ENCODE measurements at places on chromosomes 7 and 10.

DNA sequence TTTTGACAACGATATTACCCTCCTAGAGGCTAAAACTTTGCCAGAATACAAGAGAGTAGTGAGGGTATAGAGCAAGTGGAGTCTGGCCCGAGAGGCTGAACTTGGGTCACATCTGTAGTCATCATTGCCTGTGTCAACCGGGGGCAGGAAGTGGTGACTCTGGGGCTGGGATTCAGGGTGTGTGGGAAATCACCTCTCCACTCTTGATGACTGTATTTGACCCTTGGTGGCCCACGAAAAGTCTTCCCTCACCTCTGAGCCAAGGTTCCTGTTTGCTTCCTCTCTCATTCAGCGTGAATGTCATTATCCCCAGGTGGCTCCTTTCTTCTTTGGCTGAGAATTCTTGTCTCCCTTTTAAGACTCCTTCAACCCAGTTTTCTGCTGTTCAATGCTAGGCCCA, 240.4 kb downstream of the ABCA13 start:
- no peak for DNase-seq

DNA sequence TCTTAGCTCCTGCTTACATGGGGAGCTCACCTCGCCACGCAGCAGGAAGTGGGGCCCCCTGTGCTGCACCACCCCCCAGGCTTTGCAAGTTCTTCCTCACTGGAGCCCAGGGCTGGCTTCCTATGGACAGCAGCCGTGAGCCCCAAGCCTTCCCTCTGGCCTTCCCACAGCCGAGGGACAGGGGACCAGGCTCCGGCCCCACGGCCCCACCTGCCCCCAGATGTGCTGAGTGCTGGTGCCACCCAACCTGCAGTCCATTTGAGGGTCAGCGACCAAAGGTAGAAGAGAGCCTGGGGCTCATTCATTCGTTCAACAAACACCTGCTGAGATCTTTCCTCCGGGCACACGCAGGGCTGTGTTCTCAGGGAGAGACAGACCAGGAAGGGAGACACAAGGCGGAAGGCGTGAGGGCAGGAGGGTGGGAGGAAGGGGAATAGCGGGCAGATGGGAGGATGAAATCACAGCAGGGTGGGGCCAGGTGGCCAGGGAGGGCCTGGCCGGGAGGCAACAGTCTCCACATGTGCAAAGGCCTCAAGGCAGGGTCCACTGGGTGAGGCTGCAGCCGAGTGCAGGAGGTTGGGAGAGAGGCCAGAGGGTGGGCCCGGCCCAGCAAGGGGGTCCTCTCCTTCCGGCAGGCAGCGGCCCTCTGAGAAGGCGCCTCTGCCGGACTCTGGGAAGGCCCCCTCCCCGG, 100.1 kb downstream of the FOXL3 start:
- DNase-seq = no peak

DNA sequence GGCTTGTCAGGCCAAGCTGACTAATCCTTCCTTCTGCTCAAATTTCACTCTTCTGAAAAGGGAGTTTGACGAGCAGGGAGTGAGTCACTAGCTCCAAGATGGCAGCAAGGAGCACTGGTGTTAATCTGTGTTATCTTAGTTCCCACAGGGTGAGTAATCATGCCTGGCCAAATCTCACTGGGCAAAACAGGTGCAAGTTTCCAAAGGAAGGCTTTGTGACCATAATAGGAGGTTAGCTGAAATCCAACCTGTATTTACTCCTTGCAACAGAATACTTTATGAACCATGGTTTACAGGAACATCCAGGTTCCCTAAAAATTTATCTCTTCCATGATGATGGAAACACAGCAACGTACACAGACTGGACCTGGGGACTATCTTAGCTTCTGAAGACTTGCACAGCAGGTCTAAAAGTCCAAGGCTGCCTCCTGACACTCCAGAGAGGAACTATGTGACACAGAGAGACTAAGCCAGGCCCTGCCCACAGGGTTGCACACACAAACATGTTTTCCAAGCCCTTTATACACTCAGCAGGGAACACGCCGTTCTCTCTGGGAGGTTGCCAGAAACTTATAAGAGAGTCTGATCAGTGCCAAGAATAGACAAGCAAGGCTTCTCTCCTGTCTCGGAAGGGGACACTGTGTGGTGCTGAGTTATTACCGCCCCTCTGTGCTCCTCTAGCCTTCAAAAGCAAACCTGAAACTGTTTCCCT, 46.3 kb downstream of the PDK4 start:
- no peak for DNase-seq

DNA sequence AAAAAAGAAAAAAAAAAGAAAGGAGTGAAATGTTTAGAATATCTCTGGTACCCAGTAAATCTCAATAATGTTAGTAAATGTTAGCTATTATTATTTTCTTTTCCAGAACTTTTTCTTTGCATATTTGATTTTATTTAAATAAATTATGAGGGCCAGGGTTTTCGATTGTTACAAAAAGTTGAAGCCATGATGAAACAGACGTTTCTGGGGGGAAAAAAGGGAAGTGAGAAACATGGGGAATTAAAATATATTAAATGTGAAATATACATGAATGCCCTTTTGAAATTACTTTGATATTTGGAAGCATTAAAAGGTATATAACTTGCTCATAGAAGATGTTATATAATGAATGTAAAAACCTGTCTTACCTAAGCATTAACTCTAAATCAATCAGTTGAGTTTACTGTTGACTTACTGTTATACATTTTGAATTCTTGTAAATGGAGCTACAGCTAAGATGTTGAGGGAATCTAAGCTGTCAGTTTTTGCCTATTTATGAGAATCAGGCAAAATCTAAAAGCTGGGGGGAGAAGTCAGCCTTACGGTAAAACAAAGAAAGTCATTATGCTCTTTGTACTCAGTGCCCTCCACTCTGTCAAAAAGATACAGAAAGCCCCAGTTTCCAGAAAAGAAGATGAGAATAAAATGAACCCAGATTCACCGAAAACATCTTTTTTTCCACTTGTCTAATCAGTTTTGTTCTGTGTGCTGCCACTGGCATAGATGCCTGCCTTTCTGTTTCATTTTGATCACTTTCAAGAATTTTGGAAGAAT, 30.0 kb upstream of the KDM7A start:
- DNase-seq = no peak

- DNase-seq = no peak
Measured at GRCh38 chr7:90594751-90595317, 1.3 kb upstream of the CDK14 start.

DNA sequence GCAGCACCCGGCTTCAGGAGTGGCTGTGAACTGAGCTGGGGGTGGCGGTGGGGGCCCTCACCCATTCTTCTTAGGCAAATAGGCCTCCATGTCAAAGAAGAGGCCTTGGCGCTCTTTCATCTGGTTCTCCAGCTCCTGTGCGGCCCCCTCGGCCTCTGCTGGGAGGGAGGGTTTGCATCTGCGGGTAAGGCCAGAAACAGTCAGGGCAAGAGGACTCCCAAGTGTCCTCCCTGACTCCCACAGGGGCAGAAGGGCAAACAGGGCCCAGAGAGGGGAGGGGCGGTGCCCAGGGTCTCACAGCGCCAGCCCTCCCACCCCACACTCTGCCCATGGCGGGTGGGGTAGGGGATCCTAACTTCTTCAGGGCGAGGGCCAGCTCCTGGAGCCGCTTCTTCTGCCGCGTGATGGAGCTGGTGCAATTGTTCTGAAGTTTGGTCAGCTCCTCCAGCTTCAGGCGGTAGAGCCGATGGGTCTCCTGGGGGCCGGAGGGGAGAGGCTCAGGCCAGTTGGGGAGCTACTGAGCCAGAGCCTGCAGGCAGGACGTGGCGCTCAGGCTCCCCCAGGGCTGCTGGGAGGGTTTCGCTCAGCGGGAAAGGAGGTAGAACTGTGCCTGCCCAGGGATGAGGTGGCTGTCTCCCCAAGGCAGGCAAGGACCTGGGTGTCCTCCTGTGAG, 2.2 kb downstream of the TMEM120A start:
- no peak for DNase-seq

GRCh38 chr10:46053534-46054434, 7.7 kb upstream of the MSMB start:
- no peak for DNase-seq

GRCh38 chr7:42929449-42929848, 2.5 kb downstream of the PSMA2 start:
- no peak for DNase-seq

All from GM18507 (cell line).